ENCODE measurements at places on chromosomes 3 and 15.

DNA sequence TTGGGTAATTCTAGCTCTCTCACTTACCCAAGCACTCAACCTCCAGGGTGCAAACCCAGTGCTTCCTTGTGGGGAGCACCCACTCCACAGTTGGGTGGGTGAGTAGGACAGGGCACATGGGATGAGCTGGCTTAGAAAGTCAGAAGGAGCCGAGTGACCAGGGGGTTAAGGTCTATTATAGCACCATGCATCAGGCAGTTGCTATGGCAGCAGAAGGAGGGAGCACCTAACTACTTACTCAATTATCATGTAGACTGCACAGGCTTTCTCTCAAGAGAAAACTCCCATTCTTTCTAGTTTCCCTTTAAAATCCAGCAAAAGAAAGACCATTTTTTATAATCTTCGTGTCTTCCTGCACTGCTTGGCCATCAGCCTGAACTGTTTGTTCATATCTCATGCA is 163.0 kb downstream of the OCA2 start:
- no peak for DNase-seq

- peak; percentile 79 for DNase-seq
Observed at GRCh38 chr3:188294823-188295487, 141.0 kb downstream of the LPP start.

- no peak for DNase-seq
Observed at GRCh38 chr15:50562735-50563640, 16.5 kb upstream of the USP50 start.

- no peak for DNase-seq
Observed at GRCh38 chr3:136464502-136464901, 214.4 kb downstream of the PCCB start.

GRCh38 chr3:58009026-58009748 is 965 bp downstream of the FLNB start:
- DNase-seq: no peak

- DNase-seq: peak; percentile 4
Observed at GRCh38 chr3:73624821-73625665, at the start of gene PDZRN3. PDZRN3 (minus strand) TSS chr3:73624941.

GRCh38 chr15:72365844-72366243 is 10.0 kb downstream of the HEXA start:
- no peak for DNase-seq

DNA sequence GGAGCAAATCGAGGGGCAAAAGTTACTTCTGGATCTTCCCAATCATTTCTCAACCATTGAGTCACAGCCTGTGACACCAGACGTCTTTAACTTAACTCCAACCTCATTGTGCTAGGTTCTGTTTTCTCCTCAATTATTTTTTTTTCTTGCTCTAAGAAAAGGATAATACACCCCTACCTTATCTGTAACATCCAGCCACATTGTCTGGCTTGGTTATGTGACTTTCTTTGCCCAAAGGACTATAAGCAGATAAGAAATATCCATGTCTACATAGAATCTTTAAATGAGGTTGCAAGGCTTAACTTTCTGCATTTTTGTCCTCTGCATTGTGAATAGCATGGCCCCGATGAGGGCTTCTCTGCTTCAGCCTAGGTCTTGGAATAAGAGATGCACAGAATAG is 782.4 kb upstream of the CFAP20DC start:
- no peak for DNase-seq

DNA sequence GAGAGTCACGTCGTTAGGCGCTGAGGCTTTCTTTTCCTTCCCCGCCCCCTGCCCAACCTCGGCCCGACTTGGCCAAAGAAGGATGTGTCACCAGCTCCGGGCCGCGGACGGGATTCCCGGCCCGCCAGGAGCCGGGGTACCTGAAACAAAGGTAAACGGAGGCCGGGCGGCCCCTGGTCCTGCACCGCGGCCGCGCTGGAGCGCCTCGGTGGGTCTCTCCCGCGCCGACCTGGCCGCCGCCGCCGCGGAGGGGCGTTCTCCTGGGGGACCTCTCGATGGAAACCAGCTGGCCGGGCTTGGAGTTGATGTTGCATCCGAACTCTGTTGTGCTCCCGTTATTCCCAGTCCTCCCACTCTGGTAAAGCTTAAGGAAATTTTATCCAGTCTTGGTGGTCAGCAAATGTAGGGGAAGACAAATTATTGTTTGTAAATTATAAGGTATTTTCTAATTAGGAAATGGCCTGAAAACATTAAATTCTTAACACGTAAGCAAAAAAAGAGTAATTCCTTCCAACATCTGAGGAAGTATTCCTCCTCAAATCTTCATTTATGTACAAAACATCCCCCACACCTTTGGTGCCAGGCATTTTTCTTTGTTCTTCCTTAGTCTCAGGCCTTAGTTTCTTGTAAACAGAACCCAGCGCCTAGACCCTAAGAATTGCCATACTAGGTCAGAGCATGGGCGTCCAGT is 888 bp downstream of the PPP2R3A start:
- peak; percentile 19 for DNase-seq

- no peak for DNase-seq
Observed at GRCh38 chr15:86203462-86203861, 123.8 kb downstream of the AGBL1 start.

DNA sequence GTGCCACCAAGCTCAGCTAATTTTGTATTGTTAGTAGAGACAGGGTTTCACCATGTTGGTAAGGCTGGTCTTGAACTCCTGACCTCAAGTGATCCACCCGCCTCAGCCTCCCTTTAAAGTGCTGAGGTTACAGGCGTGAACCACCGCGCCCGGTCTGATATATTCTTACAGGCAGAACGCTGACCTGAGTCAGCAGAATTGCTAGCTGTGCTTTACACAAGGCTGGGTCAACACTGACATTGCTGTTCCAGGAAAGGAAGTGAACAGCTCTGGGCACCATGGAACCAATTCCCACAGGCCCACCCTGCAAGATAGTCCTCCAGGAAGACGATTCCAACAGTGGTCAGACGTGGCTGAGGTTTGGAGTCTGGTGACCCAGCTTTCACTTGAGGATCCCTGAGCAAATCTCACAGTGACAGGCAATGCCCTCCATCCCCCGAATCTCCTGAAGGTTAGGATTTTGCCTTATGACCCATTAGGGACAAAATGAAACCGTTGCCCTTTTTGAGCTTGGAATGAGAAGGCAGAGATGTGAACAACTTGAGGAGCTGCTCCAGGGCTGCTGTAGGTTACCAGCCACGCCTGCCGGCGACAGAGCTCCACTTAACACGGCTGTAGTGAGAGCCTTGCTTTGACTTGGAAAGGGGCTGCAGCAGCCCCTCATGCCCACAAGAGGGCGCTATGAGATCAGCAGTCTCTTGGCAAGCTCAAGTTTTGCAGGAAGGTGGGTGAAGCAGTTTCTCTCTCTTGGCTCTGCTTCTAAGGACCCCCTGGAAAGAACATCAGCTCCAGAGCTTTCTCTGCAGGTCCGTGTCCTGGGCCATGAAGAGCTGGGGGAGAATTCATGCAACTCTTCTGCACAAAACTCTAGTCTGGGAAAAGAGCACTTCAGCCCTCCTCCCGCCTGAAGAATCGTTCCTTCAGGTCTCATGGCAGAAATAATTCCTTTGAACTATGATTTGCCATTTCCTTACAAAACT is 74.1 kb downstream of the SENP2 start:
- peak; percentile 84 for DNase-seq

DNA sequence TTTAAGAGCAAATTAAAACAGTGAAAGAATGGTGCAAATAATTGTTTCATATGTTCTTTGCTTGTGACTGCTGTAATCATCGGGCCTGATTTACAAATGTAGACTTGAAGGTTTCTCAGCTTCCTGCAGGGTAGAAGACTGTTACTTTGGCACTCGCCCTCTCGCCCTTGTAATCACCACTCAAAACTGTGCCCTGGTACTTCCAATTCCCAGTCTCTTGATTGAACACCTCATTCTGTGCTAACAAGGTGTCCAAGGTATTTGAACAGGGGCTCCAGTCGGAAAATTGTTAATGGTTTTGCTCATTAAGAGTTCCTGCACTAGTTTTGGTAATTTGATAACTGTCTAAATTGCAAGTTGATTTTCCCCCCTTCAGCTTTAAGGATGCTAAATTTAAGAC is 209.5 kb downstream of the ZIC1 start:
- no peak for DNase-seq

- no peak for DNase-seq
Observed at GRCh38 chr3:16053794-16054193, 120.7 kb upstream of the GALNT15 start.

DNA sequence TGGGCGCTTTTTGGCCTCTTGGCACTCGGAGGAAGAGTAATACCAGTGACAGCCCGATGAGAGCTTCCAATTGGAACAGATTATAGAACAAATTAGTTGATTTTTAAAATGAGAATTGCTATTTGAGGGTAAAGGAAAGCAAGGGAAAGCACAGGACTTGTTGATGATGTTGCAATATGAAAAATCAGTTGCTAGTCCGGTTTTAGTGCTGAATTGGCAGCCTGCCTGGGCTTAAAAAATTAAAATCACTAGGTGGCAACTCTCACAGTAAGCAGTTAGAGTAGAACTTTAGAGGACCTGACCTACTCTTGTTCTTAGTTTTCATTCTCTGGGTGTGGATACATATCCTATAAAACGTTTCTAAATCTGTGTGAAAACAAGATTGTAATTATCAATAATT is 2.1 kb upstream of the SCAANT1 start:
- no peak for DNase-seq

DNA sequence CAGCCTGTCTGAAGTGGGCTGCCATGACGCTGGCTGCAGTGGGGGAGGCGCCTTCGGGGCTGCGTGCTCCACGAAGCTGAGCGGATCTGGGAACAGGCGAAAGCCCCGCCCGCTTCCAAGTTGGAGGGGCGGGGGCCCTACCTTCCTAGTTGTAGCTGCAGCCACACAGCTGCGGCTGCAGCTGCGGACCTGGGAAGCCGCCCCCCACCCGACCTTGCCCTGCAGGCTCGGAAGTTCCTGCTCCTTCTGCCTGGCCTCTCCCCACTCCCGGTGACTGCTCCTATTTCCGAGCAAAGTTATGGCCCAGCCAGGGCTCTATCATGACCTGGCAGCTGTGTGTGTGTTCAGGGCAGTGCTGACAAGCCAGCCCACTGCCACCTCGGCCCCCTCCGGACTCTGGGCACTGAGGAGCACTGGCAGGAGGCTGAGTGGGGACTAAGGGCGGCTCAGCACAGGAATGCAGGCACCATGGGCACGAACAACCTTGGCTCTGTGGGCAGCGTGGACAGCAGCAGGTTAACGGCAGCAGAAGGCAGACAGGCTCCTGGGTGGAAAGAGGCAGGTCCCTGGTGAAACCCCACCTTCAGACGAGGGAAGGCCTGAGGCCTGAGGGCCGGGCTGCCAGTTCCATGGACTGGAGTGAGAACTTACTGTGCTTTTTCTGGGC is 352.4 kb upstream of the TMCO5A start:
- no peak for DNase-seq

GRCh38 chr15:78708713-78709260 is 67.8 kb upstream of the CHRNB4 start:
- DNase-seq: no peak

DNA sequence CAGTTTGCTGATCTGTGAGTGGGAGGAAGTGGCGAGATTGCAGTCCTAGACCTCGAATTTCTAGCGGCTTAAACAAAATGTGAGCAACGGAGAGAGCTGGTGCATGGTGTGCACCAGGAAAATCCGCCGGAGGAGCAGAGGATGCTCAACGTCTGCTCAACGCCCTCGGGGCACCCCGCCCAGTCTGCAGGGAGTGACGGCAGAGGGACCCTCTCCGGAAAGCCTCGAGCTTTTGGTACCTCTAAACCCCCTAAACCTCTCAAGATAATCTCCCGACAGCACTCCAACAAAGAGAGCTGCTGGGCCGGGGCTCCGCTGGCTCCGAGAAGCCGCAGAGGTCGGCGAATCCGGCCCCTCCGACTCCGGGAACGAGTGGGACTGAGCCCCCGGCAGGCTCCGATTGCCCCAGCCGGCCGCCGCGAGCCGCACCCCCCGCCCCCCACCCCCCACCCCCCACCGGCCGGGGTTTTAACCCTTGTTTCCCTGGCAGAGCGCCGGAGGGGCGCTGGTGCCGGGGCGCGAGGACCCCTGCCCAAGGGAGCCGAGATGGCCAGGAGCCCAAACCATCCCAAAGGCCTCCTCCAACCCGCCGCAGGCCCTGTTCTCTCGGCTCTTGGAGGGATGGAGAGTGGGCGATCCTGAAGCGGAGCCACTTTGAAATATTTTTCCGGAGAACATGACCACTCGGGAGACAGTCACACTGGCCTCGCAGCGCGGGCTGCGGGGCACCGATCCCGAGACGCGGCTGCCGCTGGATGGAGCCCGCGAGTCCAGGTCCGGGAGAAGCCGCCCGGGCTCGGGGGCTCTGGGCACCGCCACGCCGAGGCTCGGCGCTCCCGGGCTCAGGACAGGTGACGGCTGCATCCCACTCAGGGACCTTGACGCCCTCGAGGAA is 1.5 kb downstream of the MEGF11 start:
- DNase-seq: peak; percentile 33

GRCh38 chr3:151175952-151176351 is 27.1 kb downstream of the GPR171 start:
- DNase-seq: no peak

DNA sequence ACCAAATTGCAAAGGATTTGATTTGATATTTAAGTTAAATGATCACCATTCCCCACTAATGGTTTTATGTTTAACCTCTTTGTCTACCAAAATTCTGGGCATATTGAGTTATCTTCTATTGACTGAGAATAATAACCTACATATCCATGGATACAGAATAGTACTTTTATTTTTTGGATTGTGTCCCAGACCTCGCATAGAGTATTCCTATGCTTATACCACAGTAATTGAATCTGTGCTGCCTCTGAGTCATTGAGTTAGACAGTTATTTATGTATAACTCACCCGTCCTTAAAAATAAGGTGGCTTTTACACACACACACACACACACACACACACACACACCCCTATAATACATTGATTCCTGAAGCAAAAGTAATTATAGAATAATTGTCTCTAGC is 690.1 kb upstream of the BCHE start:
- no peak for DNase-seq

DNA sequence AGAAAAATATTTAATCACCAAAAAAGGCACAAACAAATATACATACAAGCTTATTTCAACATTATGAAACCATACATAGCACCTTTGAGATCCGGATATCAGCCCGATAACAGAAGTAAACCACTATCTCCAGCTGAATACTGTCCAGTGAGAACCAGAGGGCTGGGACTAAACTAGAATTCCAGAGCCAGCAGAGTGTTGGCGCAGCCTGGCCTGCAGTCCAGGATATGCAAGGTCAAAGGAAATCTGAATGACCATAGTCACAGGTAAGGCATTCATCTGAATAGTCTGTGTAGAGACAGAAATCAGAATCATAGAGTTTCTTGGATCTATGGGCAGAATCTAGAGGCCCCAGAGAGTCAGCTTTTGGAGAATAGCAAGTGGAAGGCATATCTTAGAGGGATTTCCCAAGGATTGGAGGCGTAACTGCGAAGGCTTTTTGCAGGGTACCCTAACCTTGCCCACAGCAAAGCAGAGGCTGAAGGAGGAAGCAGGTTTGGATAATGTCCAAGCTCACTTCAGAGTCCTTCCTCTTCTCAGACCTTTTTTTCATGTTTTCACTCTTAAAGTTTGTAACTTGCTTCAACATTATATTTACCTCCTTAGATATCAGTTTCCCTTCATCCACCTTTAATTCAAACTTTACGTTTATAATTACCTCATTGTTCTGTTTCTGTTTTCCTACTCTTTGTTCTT is 32.5 kb upstream of the TP63 start:
- no peak for DNase-seq

GRCh38 chr3:190911382-190911781 is 48.9 kb upstream of the GMNC start:
- DNase-seq: peak; percentile 1

All from kidney capillary endothelial cell (primary cell).